ENCODE measurements at places on chromosomes 12 and 14.

GRCh38 chr12:125284945-125285685, 219.9 kb downstream of the AACS start:
- H3K4me3 ChIP-seq, result no peak overlapping the region
- H3K27ac ChIP-seq, result no peak overlapping the region
- H3K27me3 ChIP-seq, result no peaks in the 10 kb centered on the region
- DNase-seq, result no peak

- H3K4me1 ChIP-seq, result no peaks in the 10 kb centered on the region
- H3K36me3 ChIP-seq, result no peaks in the 10 kb centered on the region
- H3K27me3 ChIP-seq, result no peaks in the 10 kb centered on the region
Measured at GRCh38 chr12:68888243-68888642, 44.7 kb downstream of the CPM start.

DNA sequence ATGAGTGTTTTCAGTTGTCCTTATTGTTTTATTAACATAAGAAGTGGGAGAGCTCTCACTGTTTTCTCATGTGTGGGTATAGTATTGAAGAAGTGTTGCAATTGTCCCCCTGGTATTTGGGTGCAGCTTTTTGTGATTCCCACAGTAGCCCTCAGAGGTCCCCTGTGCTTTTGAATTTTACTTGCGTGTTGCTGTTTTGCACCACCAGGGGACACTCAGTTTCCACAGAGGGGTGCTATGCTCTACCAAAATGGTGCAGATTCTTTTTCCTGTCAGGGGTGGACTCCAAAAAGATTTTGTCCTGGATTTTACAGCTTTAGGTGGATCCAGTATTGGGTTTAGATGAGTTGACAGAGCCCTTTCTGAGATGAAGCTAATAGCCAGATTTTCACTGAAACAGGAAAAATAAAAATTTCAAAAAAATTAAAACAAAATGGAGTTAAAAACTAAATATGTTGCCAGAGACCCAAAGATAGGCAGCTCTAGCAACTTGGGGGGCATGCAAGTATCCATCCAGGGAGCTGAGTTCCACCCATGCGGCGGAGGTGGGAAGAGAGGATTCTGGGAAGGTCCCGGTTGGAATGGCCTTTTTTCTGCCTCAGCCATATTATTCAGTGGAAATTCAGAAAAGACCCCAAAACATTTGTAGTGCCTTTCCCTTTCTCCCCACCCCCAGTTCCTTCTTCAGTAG, 50.2 kb downstream of the TTLL5 start:
- H3K27me3 ChIP-seq, result no peaks in the 10 kb centered on the region
- peaks cover 5% of the 10 kb centered on the region for H3K4me1 ChIP-seq
- H3K36me3 ChIP-seq, result no peaks in the 10 kb centered on the region

- no peak for DNase-seq
- H3K4me3 ChIP-seq, result no peak overlapping the region
- H3K36me3 ChIP-seq, result no peaks in the 10 kb centered on the region
- H3K4me1 ChIP-seq, result no peaks in the 10 kb centered on the region
Measured at GRCh38 chr14:26841326-26841725, 243.5 kb upstream of the NOVA1 start.

DNA sequence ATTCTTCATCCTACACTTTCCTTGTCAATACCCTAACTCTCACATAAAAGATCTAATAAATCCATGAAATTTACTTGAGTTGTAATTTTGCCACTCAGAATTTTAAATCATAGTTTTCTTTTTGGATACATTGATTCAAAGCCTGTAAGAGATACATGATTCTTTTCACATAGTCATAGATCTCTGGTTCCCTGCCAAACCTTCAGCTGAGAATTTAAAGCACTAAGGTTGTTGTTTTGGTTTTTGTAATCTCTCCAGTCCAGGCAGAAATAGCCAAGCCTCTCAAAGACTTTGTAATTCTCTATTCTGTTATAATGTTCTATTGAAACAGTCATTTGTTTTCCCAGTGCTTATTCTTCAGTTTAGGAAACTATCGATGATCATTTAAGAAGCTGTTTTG, 273.9 kb downstream of the TRHDE start:
- H3K4me1 ChIP-seq, result no peaks in the 10 kb centered on the region
- no peaks in the 10 kb centered on the region for H3K36me3 ChIP-seq
- H3K27me3 ChIP-seq, result no peaks in the 10 kb centered on the region
- no peak overlapping the region for H3K4me3 ChIP-seq
- DNase-seq, result no peak

Data from aorta (tissue), 5 donors.